ENCODE measurements at places on chromosomes 2 and 18.

GRCh38 chr18:50558948-50559751 lies 737 bp upstream of the MAPK4 start:
- DNase-seq, result no peak

DNA sequence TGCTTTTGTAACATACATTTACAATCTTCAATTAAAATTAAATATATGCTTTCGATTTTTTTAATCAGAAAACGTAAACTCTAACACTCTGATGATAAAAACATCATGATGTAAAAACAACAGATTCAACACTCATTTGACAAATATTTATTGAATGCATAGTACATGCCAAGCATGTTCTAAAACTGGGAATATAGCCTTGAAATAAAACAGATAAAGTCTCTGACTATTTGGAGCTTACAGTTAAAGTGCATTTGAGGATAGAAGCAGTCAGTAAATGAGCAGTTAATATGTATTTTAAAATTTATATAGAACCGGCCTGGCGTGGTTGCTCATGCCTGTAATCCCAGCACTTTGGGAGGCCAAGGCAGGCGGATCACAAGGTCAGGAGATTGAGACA lies 47.8 kb downstream of the TMX3 start:
- DNase-seq, result no peak

GRCh38 chr2:229725716-229726574 lies 11.6 kb upstream of the DNER start:
- no peak for DNase-seq

DNA sequence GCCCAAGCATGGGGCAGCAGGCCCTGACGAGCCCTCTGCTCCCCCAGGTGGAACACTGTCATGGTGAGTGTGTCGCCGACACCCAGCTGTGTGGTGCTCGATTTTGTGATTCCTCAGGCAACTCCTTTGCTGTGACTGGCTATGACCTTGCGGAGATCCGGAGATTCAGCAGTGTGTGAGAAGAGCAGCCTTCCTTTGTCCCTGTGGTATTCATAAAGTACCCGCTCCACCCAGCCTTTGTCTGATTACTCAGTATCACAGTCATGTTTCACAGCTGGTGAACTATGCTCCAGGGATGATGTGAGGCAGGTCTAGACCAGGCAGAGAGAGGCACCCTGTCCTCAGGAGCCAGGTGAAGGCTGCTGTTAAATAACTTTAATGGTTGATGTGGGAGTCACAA lies 4.0 kb downstream of the WDR54 start:
- no peak for DNase-seq

DNA sequence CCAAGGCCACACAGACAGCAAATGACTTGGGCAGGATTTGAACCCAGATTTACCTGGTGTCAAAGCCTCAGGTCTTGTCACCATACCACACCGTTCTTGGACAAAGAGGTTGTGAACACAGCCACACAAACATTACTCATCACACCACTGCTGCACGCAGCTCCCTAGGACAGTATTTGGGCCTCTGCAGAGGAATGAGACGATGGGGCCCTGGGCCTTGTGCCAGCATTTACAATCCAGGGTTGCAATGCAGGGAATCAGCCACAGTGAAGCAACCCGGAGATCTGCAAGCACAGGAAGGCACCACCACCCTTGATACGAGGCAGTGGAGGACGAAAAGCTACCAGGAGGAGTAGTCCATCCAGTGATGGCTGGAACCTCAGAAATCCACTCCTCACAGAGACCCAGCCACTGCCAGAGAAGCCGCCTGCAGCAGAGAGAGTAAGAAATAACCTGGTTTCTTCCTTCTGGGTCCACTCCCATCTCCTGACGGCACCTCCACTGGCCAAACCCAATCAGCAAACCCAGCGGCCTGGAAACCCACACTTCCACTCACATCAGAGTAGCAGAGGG lies 3.7 kb upstream of the MTCL1 start:
- no peak for DNase-seq

GRCh38 chr2:34001557-34001956 lies 402.5 kb upstream of the FAM98A start:
- DNase-seq, result no peak

Measured in activated CD4-positive, alpha-beta T cell treated with anti-CD3 and anti-CD28 coated beads, Interleukin-10, Interleukin-2, amounts not matched to agents 100 ng/mL and 50 ng/mL, durations not matched to agents 16 hours and 8 hours (primary cell).